Fibroblast of mammary gland (primary cell): ENCODE measurements at places on chromosomes 12 and 14.

DNA sequence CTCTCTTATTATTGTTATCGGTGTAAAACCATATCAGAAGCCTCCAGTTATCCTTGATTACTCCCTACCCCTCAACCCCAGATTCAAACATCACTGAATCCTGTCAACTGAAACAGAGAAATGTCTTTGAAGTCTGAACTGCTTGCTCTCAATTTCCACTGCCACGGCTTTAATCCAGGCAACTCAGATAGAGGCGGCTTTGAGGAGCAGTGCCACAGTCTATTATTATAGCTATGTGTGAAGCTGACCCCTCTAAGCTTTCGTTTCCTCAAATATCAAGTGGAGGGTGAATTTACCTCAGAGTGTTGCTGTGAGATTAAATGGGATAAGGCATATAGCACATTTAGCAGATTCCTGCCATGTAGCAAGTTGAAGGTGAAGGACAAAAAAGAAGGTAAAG lies 49.0 kb upstream of the PDE3A start:
- no peak for DNase-seq

DNA sequence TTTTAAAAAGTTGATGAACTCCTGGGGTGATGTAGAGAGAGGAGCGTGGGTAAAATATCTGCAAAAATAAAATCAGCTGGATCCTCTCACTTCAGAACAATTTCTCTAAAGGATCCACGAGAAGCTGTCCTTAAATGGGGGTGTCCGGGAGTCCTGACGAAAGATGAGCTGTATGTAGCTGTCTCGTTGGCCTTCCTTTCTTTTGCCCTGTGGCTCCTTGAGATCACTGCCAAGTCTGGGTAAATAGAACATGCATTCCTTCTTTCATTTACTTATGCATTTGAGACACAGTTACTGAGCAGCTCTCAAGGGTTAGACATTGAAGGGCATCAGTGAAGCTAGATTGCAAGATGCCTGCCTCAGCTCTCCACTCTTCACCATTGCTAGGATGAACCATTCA lies 35.2 kb upstream of the TXNRD1 start:
- DNase-seq, result no peak

DNA sequence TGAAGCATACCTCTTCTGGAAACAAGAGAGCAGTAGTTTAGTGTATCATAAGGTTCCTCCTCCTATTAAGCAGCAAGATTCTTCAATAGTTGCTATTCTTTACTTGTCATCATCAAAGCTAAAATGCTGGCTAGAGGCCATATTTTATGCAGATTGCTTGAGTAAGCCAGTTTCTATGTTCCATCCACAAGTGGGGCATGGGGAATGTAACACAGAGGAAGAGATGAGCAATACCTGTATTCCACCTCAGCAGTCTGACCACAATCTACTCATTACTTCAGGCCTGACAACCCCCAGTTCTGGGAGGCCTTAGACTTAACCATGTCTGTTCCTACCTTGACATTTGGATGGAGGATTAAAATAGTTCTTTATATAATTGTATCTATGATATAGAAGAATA lies 423.6 kb downstream of the BTG1 start:
- peak; percentile 39 for DNase-seq

GRCh38 chr14:90903101-90903500 lies 86.9 kb upstream of the TTC7B start:
- peak; percentile 64 for DNase-seq

DNA sequence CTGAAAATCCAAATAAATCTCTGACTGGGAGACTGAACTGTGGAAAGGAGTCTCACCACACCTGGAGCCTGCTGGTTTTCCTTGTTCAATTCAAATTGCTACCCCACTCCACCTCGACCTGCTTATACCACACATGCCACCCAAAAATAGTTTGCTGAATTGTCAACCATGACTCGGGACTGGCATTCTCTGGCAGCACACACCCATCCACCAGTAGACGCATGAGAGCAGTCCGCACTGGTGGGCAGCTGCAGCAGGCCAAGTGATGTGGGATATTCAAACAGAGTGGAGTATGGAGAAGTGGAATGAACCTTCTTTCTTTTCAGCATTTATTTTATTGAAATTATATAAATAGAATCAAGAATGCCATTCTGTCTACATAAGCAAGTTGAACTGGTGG lies 38.7 kb upstream of the SYCP3 start:
- DNase-seq, result no peak

DNA sequence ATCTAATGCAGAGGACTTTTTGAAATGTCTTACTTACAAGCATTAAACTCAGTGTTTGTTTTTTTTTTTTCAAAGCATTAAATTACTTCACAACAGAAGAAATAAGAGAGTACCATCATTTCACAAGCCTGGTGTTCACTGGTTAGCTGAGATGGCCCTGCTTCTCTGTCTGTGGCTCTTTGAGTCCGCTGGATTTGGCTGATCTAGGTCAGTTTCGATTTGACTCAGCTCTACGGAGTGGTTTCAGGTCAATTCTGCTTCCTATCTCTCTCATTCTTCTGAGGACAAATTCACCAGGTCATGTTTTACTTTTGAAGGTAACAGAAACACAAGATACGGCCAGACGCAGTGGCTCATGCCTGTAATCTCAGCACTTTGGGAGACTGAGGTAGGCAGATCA lies 1066.1 kb downstream of the FLRT2 start:
- no peak for DNase-seq

- DNase-seq, result no peak
Observed at GRCh38 chr14:86884498-86884897, 1108.5 kb downstream of the GALC start.

DNA sequence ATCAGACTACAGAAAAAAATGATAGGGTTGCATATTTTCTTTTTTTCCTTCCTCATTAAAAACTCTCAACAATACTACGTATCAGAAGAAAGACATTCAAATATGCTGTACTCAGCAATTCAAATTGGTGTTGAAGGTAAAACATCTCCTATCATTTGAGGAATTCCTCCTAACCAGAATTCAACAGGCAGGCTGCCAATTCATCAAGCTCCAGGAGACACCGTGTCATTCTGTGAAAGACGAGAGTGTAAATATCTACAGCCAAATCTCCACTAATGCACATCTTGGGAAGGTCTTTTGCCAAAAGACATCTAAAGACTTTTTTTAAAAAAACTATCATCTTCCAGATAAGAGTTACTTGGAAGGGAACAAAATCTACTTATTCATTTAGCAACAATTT lies 26.6 kb downstream of the NT5DC3 start:
- DNase-seq, result no peak

DNA sequence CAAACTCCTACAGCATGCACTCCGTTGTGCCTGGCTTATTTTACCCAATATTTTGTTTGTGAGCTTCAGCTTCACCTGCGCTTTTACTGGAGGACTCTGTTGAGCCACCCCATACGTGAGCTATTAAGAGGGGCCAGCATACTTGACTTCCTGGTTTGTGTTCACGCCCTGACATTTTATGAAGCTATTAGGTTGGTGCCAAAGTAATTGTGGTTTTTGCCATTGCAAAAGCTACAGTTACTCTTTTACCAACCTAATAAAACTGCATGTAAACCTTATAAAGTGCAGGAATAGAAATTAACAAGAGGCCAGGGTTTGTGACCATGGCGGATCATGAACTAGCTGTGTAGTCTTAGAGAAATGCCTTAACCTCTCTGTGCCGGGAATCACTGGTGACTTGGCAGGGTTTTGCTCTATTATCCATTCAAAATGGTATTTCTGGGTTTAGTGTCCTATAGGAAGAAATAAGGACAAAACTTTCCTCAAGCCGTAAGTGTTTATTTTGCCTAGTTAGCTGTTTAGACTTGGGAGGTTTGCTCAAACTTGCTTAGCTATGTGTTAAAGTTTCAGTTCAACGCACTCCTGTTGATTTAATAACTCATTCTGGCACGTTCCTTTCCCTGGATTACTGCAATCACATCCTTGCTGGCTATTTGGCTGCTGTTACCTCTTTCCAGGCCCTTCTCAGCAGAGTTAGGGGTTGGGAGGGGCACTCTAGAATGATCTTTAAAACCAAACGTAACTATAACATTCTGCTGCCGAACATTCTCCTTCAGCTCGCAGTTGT lies 1027.6 kb downstream of the BCL11B start:
- DNase-seq, result no peak

GRCh38 chr14:21711360-21711961 lies 37.8 kb upstream of the OR4E1 start:
- DNase-seq, result peak; percentile 57

- DNase-seq, result no peak
Observed at GRCh38 chr12:85568395-85569103, 267.7 kb downstream of the RASSF9 start.

DNA sequence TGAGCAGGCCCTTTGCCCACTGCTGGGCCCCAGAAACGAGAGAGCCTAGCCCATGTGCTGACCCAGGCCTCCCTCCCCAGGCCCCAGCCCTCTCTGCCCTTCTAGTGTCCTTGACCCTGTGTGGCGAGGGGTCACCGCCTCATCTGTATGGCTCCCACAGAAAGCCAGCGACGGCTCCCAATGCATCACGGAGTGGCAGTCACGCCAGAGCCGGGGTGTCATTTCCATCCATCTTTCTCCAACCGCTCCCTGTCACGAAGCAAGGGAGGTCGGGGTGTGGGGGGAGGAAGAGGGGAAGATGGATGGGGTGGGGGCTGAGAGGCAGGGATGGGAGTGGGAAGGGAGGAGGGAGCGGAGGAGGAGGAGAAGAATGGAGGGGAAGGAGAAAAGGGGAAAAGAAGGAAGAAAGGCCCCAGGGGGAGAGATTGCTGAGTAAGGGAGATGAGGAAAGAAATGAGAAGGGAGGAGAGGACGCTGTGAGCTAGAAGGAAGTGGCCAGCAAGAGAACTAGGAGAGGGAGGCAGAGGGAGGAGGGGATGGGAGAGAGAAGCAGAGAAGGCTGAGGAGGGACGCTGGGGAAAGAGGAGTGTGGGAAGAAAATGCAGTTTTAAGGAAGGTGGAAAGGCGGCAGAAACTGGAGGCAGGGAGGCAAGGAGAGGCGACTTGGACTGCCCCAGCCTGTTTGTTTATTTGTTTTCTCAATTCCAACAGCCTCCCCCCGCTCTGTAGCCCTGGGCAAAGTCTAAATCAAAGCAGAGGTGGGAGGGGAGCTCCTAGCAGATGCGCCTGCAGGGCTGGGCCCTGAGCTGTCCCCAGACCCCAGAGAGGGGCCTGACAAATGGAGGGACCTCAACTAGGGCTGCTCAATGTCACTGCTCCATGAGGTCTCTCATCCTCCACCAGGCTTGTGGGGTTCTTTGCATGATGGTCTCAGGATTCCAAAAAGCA lies 75.5 kb upstream of the LHX5 start:
- DNase-seq, result no peak

GRCh38 chr14:38799671-38800070 lies 303.4 kb downstream of the SEC23A start:
- DNase-seq, result no peak

GRCh38 chr14:61433169-61433568 lies 111.8 kb downstream of the PRKCH start:
- no peak for DNase-seq

GRCh38 chr12:72111706-72112105 lies 160.5 kb upstream of the TRHDE start:
- no peak for DNase-seq

- DNase-seq, result no peak
Observed at GRCh38 chr12:23350808-23351207, 598.7 kb downstream of the SOX5 start.

DNA sequence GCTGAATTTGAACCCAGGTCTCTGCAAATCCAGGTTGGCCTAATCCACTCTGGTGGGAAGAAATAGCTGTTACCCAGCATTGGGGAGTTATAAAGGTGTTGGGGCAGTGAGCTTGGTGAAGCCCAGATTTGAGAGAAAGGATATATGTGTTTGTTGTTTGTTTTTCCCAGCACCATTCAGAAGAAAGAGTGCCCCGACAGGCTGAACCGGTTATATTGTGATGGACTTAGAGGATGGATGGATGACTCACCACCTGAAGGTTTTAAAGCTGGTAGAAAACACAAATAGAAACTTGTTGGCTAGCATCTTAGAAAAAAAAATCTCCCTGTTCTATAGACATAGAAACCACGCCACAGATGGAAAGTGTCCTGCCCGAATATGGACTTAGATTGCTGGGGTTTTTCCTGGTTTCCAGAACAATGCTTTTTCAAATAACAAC lies 404.6 kb downstream of the MED13L start:
- DNase-seq, result no peak

GRCh38 chr14:72553161-72553560 lies 340.7 kb downstream of the DPF3 start:
- DNase-seq, result no peak

GRCh38 chr14:43247877-43248276 lies 1259.2 kb downstream of the FSCB start:
- DNase-seq, result no peak

- no peak for DNase-seq
Observed at GRCh38 chr12:9756170-9756569, 4.5 kb downstream of the CD69 start.

DNA sequence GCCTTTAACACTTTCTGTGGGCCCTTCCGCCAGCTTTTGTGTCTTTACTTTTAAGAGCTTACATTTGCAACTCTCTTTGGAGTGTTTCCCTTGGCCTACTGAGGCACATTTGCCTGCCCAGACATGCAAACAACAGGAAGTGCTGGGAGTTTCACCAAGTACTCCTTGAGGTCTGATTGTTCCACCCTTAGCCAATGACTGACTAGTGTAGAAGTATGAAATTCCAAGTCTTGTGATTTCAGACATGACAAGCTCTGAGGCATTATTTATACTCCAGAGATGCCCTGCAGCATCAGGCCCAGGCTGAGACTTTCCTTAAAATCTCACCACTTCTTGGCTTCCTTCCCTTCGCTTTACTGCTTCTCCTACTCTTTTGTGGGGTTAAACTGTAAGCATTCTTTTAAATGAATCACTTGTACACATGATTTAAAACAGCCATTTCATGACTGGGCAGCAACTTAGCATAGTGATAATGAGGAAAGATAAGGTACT lies 174.1 kb downstream of the SLC6A15 start:
- DNase-seq, result peak; percentile 25

DNA sequence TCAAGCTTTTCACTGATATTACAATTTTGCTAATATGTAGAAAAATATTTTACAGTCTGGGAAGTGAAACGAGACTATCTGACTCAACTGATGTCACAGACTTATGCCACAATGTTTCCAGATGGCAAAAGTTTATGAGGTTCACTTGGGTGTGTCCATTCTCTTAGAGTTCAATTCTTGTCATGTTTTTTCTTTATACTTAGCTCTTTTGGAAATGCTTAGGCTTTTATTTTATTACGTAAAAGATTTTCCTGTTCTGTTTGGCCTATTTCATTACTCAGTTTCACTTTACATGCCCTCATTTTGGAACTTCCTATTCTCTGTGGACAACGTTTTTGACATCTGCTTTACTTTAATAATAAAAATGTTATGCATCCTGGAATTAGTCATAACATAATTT lies 2.1 kb upstream of the PDZRN4 start:
- DNase-seq, result peak; percentile 56

DNA sequence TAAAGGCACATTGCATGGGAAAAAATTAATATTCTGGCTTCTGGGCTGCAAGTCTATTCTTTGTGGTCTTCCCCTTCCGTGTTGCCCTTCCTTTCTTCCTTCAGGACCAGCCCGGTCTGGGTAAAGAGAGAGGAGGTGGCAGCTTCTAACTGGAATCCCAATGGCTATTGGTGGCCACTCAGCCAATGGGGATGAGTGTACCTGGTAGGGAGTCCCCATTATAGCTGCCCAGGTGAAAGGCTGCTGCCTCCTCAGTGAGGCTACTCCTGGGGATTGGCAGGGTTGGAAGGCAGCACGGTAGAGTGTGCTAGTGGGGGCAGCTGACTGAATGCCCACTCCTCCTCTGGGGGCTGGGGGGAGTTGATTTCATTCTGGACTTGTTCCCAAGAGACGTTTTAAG lies 112.6 kb downstream of the RBM19 start:
- no peak for DNase-seq

- DNase-seq, result no peak
Observed at GRCh38 chr14:37593511-37594237, 1.4 kb downstream of the FOXA1 start.

GRCh38 chr12:40300490-40300889 lies 75.7 kb downstream of the LRRK2 start:
- peak; percentile 64 for DNase-seq
